Right atrium auricular region (tissue), 2 donors: ENCODE measurements at places on chromosomes 12 and 14.

DNA sequence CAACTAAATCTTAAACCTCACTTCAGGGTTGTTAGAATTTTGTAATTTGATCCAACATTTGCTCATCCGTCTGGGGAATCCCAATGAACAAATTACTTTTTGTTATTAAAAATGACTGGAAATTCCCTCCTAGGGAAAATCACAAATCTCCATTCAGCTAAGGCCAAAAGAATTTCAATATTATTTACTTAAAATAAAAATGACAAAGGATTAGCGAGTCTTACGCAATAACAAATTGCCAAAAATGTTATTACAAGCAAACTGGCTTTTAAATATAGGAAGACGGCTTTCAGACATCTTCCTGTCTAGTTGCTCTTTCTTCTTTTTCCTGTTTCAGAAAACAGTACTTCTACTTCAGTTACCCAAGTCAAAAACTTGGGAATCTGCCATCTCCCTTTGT is 92.4 kb upstream of the TSPAN8 start:
- DNase-seq: no peak

DNA sequence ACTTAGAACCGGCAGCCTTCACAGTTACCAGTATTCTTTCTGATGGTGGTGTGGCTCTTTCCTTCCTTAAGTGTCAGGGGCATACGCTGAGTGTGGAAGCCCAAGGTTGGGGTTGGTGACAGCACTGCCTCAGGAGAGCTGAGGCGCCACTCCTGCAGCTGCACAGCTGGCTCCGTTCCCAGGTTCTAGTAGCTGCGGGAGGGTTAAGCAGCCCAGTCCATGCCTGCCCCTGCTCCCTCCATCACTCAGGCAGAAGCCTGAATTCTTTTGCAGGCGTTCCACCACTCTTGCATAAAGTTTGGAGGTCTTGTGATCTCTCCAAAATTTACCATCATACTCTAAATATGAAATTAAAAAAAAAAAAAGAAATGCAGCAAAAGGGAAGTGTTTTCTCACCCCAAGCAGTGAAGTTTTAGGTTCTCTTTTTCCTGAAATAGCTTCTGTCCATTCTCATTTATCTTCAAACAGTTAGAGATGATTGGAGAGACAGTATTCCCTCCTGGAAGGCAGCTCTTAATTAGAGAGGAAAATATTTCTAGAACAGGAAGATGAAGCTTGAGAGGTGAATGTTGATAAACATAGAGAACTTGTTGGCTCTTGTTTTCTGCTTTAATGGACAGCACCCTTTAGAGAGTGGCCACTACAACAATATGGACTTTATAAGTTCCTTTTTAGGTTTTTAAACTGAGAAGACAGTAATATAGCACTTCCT is 136.1 kb downstream of the FGD4 start:
- peak; percentile 67 for DNase-seq

DNA sequence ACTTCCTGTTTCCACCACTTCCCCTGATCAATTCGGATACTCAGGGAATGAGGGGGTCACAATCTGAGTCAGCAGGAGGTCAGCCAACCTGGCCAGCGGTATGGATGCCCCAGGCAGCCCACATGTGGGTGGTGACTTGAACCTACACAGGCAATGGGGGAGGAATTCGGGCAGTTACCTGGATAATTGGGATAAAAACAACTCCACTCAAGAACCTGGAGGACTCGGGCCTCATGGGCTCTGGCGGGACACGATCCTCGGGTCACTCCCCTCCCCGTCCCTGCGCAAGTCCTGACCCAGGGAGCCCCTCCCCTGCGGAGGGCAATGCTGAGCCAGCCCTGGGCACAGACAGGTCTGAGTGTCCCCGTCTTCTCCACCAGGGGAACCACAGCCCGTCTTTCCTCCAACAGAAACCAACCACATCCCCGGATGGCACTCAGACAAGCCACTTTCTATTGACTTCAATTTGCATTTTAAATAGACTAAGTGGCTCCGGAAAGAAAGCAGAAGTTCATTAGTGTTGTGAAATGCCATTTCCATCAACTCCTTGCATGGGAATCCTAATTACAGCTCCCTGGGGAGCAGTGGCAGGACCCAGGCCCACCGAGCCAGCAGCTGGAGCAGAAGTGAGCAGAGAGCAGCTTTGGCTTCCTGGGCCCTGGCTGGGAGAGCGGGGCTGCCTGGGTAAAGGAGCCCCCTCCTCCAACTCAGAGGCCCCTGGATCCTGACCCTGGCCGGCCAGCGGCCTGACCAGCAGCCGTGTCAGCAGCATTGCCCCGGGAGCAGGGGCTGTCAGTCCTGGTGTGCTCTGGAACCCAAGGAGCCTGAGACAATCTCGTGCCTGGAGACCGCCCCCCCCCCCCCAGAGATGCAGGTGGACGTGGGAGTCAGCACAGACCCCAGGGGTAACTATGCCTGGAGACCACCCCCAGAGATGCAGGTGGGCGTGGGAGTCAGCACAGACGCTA is 374.1 kb downstream of the ADGRD1 start:
- no peak for DNase-seq

DNA sequence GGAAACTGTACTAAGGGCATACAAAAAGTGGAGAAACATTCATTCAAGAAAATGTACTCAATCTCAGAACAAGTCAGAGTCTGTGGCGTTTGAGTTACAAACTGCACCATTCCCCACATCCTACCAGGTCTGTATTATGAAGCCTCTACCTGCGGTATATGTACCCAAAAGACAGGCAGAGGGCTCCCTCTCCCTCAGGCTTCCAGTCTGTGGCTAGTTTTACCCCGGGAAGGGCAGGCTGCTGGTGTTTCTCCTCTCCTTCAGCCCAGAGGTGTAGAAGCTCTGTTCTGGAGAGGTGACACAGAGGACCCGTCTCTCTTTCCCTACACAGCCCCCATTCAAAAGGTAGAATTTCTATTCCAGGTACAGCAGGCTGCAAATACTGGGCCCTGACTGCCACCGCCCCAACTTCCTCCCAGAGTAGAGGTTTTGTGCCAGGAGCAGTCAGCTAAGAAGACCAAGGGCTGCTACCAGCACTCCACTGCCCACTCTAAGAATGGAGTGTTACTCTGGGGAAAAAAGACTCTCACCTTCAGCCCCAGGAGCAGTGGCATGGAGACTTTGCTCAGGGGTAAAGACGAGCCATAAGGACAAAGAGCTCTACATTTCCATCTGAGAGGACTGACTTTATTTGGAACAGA is 39.4 kb downstream of the PARP11 start:
- no peak for DNase-seq

DNA sequence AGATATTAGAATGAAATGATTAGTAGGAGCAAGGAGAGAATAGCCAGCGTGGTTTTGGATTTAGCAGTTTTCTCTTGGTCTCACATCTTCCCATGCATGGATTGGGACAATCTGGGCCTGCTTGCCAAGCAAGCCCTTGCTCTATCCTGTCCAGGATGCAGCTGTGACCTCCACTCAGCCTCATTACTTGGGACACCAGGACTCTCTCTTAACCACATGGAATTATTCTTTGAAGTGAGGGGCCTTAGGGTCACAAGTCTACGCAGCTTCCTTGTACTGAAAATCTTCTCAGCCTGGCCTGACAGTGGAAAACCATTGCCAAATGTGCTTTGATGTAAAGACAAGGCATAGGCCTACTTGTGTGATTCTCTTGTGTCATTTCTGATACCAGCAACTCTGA is 28.0 kb upstream of the DCN start:
- no peak for DNase-seq
